GM23338 (cell line): ENCODE measurements at places on chromosomes 16 and 17.

GRCh38 chr17:14794961-14795360, 470.2 kb downstream of the PMP22 start:
- DNase-seq = no peak

DNA sequence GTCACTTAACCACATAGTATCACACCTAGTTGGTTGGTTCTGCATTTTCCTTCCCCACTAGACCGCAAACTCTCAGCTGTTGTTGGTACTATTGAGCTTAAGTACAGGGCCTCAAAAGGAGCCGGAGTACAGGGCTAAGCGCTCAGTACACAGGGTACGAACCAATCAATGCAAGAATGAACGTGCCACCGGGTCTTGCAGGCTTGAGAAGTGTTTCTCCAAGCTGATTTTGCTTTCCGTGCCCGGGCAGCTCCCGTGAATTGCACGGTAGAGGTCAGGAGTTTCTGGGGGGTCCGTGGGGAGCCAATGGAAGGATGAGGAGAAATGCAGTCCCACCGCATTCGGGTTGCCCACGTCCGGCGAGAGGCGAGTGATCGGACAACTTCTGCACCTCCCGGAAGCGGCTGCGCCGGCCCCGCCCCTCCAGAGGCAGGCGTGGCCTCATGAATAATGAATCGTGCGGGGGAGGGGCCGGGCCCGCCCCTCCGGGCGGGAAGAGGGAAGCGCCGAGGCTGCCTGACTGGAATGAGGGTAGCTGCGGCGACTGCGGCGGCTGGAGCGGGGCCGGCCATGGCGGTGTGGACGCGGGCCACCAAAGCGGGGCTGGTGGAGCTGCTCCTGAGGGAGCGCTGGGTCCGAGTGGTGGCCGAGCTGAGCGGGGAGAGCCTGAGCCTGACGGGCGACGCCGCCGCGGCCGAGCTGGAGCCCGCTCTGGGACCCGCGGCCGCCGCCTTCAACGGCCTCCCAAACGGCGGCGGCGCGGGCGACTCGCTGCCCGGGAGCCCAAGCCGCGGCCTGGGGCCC, at the start of gene SNTB2:
Gene SNTB2 (plus strand): TSS at position 523 of the 804 bp plus-strand sequence. CDS start 3 bp downstream, at position 526.
- DNase-seq = peak; percentile 97

- peak; percentile 84 for DNase-seq
Measured at GRCh38 chr17:74864866-74865395, 5.2 kb upstream of the GRIN2C start.

- no peak for DNase-seq
Measured at GRCh38 chr16:54588026-54588425, 301.4 kb upstream of the IRX3 start.

GRCh38 chr16:77433146-77433545, 1.7 kb downstream of the ADAMTS18 start:
- no peak for DNase-seq

DNA sequence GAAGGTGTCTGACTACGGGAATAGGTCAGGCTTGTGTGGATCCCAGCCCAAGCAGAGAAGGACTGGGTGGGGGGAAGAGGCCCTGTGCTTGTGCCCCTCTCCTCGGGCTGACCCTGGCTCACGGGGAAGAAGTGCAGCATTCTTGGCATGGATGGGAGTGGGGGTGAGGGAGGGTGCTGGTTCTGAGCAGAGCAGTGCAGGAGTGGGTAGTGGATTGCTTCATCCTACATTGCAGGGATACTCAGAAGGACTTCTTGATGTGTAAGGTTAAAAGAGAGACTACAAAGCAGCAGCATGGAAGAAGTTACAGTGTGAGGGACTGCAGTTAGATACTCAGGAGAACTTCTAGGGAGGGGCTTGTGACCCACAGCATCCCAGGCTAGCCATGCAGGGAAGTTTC, 2.1 kb downstream of the ARHGAP23 start:
- DNase-seq = no peak

DNA sequence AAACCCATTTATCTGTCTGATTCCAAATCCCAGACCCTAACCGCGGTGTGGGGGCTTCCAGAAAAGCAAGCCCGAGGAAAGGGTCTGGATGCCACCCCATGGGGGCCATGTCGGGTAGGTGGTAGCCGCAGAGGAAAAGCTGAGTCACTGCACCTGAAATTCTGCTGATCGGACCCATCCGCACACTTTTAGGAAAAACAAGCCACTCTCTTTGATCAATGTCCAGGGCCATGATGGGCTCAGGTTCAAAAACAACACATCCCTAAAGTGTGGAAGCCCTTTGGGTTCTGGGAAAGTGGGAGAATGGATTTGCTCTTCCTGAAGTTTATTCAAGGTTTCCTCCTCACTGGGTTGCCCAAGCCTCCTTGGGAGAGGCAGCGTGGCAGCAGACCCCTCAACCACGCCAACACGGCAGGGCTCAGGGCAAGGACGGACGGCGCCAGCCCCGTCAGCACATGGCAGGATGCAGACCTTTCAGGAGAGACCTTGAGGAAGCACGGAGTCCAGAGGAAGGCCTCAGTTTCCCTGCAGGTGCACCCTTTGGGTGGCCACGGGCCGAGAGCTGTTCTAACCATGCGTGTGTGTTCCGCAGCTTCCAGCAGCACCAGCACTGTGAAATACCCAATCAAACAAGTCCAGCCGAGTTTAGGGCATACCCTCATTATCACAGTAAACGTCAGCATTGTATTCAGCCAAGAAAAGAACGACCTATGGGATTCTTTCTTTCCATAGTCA, 367.0 kb downstream of the FOXL1 start:
- no peak for DNase-seq

DNA sequence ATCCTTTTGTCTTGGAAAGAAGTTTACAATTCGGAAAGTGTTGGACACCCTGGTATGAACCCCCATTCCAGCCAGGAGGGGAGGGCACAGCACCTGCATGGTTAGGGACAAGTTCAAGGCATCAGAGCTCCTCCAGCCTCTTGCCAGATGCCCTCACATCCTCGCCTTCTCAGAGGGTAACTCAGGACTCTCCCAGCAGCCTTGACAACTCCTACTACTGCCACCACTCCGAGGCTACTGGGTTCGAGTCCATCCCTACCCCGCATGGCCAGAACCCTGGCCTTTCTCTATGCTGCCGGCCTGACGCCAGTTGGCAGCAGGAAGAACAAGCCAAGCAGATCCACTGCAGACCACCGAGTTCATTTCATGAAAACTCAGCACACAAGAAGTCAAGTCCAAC, 34.1 kb downstream of the AXIN2 start:
- DNase-seq = no peak

- peak; percentile 80 for DNase-seq
Measured at GRCh38 chr16:4537376-4538343, 913 bp downstream of the CDIP1 start.

DNA sequence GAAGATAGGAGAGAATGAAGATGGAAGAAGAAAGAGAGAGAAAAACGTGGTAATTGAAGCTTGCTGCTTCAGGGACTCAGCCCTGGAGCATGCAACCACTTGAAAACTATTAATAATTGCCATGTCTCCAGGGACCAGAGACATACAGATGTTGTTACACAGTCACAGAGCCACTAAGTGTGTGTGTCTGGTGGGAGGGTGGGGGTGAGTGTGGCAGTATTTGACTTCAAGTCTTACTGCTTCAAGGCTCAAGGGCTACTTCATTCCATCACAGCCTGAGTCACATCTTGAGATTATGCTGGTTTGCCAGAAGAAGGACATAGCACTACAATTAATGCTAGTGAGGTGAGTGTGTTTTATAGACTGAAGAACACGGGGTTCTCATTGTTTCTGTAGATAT, 202.2 kb downstream of the CDH8 start:
- DNase-seq = no peak

- no peak for DNase-seq
Measured at GRCh38 chr16:3148256-3149192, 13.7 kb downstream of the ZNF213 start.

- DNase-seq = peak; percentile 33
Measured at GRCh38 chr17:68733241-68734176, 132.3 kb upstream of the FAM20A start.

- peak; percentile 84 for DNase-seq
Measured at GRCh38 chr16:52912565-52913173, 140.0 kb downstream of the CHD9NB start.

DNA sequence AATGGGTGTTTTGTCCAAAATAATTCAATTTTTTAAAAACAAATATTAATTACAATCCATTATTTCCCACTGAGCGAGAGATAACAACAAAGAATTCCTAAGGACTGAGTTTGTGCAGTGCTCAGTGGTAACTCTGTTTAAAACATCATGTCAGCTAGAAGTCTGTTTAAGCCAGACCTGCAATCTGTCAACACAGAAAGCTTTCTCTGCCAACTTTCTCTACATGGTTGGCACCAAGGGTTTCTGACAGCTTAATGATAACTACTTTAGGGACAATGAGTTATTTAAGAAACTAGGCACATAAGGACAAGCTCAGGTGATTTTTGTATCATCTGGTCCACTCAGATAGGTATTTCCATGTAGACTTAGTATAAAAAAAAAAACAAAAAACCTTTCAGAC, 81.8 kb downstream of the WDR59 start:
- DNase-seq = no peak
